ENCODE measurements at places on chromosomes 16 and 17.

DNA sequence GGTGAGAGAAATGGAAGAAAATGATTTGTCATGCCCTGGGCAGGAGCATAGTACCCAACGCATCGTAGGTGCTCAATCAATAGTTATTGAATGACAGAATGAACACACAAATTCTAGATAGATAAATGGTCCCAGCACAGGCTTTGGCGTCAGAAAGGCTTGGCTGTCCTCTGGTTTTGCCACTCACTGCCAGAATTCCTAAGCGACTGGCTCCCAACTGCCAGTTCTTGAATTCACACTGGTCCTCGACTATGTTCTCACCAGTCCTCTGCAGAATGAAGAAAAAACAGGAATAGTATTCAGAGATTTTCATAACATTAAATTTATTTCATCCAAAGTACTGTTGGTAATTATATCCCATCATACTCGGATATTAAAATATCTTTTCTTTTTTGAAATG, 163.1 kb upstream of the NOL11 start:
- H3K4me3 ChIP-seq: no peak overlapping the region
- DNase-seq: no peak
- H3K36me3 ChIP-seq: peaks cover 8% of the 10 kb centered on the region
- no peak overlapping the region for H3K27ac ChIP-seq
- no peaks in the 10 kb centered on the region for H3K4me1 ChIP-seq

DNA sequence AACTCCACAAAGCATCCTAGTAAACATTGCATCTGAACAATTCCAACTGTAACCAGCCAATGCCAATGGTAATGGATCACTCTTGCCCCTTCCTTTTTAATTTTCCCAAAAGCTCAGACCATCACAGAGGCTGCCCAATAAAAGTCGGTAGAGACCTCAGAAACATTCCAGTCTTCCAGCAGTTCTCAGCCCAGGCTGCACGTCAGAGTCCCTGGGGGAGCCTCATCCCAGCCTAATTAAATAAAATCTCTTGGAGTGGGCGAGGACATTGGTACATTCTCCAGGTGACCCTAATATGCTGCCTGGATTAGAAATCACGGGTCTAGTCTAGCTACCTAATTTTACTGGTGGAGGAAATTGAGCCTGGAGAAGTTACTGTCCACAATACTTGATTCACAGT, 117.1 kb upstream of the MYOCD start:
- no peak overlapping the region for H3K4me3 ChIP-seq
- no peak overlapping the region for H3K27ac ChIP-seq
- peaks cover 5% of the 10 kb centered on the region for H3K4me1 ChIP-seq
- peaks cover 4% of the 10 kb centered on the region for H3K36me3 ChIP-seq

DNA sequence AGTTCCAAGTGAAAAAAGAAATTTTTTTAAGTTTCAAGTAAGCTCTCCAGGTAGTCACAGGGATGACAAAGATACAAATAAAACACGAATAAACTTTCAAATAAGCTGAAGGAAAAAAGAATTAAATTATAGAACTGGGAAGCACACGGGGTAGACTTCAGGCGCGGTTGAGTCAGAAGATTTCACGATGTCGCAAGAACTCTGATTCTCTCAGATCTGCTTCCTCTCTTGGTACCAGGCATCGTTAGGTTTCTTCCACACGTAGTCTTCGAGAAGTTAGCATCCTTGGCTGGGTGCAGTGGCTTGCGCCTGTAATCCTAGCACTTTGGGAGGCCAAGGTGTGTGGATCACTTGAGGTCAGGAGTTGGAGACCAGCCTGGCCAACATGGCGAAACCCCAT, 784.1 kb upstream of the RBFOX1 start:
- H3K4me3 ChIP-seq: no peak overlapping the region
- H3K4me1 ChIP-seq: no peaks in the 10 kb centered on the region
- no peak for DNase-seq
- H3K36me3 ChIP-seq: no peaks in the 10 kb centered on the region

DNA sequence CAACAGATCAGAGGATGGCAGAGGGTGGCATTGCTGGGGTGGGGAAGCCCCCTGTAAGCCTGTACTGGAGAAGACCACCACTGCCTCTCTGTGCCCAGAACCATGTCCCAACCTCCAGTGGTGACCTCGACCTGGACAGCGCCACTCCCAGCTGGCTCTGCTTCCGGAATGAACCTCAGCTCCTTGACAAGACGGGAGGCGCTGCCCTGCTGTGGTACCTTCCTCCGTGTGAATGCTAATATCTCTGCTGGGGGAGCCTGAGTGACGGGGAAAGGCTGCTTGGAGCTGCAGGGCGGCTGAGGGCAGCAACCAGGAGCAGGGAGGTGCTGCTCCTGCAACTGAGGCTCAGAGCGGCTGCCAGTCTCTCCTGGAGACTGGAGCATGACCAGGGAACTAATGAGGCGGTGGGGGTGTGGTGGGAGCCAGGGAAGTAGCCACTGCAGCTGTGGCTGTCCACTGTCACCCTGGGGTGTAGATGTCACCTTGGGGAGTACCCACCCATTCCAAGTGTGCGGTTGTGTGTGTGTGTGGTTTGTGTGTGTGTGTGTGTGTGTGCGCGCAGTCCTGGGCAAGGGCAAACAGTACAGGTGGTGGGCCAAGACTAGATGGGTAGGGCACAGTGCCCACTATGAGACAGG, 6.2 kb downstream of the PRCD start:
- no peaks in the 10 kb centered on the region for H3K36me3 ChIP-seq
- no peak overlapping the region for H3K4me3 ChIP-seq
- DNase-seq: no peak
- peaks cover 15% of the 10 kb centered on the region for H3K27me3 ChIP-seq
- no peak overlapping the region for H3K27ac ChIP-seq
- H3K4me1 ChIP-seq: peaks cover 37% of the 10 kb centered on the region
